ENCODE measurements at places on chromosomes 2 and 18.

DNA sequence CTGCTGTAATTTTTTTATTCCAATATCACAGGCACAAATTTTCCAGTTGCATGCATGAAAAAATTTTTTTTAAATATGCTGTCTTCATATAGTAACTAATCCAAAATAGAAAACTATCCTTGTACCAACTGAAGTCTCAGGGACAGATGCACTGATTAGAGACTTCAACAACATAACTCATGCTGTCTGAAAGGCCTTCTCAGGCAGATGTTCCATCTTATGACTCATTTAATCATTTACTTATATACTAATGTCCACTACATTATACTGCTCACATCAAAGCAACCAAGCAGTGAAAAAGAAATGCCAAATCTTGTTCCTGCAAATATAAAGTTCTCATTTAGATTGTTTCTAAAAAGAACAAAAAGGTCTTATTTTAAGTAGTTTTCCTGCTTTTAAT is 53.1 kb downstream of the OLA1 start:
- DNase-seq = no peak

DNA sequence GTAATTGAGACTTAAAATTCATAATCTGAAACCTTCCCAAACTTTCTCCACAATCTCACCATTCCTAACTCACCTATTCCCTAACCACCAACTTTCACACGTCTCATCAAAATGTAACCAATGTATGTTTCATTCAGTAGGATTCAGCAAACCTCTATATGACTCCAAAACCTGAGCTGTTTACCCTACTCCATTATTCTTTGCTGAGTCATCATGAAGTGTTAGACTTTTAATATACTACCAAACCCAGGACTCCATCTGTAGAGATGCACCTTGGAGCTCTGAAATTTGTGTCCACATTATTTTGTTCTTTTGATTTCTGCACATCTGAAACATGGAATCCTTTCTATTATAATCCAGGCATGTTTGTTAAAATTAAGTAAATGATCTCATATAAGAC is 727.0 kb upstream of the PIK3C3 start:
- DNase-seq = no peak

- no peak for DNase-seq
Observed at GRCh38 chr18:58196164-58196563, 152.1 kb downstream of the NEDD4L start.

DNA sequence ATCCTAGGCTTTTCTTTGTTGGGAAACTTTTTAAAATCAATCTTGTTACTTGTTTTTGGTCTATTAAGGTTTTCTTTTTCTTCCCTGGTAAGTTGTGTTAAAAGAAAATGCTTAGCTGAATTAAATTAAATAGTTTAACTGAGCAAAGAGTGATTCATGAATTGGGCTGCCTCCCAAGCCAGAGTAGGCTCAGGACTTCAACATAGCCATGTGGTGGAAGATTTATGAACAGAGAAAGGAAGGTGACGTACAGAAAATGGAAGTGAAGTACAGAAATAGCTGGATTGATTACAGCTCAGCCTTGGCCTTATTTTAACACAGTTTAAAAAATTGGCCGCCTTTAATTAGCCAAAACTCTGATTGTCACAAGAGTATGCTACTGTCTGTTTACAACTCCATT is 27.9 kb upstream of the GALNT5 start:
- DNase-seq = no peak

DNA sequence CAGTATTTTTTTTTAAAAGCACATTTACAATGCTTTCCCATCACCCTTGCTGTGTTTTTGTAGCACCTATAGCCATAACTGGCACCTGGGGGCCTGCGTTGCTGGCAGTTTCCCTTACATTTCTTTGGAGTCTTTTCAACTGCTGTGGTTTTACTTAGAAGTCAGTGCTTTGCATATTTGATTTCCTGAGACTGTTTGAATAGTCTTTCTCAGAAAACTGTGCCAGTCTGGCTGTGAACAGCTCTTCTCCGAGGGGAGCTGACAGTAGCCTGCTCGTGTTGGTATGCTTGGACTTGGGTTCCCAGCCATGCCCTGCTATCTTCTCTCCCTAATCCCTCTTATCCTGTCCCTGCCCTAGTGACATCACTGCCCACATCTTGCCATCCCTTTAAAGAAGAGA is 81.5 kb downstream of the DPP4 start:
- DNase-seq = peak; percentile 92

DNA sequence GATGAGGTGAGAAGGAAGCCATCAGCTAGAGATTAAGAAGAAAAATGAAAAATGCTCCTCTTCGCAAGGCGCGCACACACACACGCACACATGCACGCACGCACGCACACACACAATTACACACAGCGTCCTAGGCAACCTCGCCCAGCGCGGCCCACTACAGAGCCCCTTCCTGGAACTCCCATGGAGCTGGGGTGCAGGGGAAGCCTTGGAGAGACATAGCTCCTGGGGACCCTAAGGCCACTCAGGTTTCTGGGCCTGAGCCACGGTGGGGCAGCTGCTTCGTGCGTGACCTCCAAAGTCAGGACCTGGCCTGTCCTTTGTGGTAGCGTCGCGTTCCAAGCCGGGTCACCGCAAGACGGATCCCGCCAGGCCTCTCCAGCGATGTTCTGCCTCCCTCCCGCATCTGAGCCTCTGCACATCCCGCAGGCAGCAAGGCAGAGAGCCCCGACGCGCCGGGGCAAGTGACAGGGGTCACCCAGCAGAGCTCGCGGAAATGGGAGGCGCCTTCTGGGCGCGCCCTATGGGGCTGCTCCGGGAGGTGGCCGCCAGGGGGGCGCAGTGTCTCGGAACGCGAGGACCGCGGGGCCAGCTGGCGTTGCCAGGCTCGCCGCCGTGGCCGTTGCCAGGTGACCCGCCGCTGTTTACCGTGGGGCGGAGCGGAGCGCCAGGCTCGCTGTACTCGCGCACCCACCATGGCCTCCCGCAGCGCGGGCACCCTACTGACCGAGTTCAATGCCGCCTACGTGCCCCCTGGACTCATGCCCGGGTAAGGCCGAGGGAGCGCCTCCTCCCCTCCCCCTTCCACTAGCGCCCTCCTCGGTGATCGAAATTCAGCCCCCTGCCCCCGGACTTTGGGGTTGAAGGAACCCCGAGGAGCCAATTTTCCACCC is 79.0 kb downstream of the CIB4 start:
- DNase-seq = peak; percentile 30

DNA sequence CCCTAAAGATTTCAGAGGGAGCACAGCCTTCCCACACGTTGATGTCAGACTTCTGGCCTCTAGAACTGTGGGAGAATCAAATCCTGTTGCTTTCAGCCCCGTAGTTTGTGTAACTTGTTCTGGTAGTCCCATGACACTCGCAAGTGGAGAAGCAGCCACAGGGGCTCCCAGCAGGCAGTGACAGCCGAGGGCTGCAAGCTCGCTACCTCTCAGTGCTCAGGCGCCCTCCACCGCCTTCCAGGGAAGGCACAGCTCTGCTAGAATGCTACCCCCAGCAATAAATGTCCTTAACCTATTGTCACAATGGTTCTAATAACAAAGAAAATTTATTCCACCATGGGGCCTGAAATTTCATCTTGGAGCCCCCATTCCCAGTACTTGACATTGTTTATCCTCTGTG is 143.1 kb upstream of the ZNF236 start:
- no peak for DNase-seq

GRCh38 chr2:231357048-231357447 is 38.5 kb upstream of the B3GNT7 start:
- DNase-seq = no peak

GRCh38 chr2:151299920-151300539 is 10.6 kb upstream of the NMI start:
- no peak for DNase-seq
